ENCODE measurements at places on chromosomes 3 and 15.

DNA sequence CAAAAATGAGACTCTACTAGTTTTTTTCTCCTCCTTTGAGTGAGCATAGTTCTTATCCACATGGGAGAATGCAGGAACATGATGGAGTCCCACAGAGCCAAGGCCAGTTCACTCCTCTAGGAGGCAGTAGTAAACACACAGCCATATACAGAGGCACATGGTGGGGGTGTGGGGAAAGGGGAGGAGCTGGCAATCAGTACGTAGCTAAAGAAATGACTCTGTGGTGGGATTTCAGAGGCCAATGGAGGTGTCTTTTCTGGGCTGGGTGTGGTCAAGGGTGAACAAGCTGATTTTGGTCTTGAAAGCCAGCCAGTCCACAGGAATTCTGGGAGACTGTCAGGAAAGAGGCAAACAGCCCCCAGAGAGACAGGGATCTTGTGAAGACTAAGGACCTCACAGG lies 6.6 kb upstream of the RAB11A start:
- DNase-seq: no peak

DNA sequence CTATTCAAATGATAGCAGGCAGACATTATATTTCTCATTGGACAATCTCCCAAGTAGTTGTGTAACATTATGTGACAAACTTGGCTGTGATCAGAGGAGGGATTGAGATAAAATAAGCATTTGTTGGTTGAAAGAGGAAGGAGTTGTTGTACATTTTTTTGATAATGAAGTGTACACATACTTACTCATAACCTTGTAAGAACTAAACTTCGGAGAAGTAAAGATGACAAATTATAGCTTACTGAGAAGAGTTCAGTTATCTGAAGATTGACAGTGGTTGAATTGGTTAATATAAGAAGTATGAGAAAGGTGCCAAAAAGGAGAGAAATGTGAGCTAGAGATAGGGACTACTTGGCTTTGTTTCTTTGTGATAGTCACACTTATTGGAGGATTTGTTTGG lies 32.6 kb downstream of the STT3B start:
- no peak for DNase-seq

DNA sequence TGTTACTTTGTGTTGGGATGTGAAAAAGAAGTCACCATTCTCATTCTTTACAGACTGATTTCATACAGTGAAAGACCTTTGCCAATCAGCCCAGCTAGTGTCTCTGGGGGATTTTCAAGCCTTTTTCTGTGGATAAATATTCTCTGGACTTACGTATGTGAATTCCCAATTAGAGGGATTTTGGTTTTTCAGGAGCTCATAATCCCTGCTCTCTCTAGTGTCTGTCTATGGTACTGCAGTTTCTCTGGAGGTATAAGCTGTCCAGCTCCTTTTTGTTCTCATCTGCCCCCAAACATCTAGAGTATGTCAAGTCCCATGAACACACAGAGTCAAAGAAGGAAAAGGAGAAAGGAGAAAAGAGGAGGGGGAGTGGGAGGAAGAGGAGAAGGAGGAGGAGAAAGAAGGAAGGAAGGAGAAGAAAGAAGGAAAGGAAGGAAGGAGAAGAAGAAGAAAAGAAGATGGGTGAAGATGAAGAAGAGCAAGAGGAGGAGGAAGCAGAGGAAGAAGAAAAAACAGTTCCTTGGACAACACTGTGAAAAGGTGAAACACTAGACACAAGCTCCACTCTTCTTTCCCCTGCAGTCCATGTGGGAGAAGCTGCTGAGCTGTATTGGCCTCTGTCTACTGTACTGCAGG lies 218.6 kb downstream of the GREM1 start:
- DNase-seq: peak; percentile 28

- no peak for DNase-seq
Measured at GRCh38 chr3:76958861-76959260, 81.0 kb upstream of the ROBO2 start.

DNA sequence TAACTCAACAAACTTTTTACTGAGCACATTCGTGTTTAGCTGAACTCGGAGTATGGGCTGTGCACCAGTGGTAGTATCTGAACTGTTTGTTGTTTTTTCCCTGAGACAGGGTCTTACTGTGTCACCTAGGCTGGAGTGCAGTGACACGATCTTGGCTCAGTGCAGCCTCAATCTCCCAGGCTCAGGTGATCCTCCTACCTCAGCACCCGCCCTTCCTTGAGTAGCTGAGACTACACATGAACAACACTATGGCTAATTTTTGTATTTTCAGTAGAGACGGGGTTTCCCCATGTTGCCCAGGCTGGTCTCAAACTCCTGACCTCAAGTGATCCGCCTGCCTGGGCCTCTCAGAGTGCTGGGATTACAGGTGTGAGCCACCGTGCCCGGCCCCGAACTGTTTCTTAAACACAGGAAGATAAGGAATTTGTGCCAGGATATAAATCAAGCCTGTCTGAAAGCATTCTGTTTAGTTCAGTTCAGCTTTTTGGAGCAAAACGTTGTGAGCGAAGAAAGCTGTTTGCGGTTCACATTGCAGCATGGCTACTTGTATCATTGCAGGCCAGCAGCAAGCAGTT lies 40.4 kb upstream of the SKOR1 start:
- no peak for DNase-seq

DNA sequence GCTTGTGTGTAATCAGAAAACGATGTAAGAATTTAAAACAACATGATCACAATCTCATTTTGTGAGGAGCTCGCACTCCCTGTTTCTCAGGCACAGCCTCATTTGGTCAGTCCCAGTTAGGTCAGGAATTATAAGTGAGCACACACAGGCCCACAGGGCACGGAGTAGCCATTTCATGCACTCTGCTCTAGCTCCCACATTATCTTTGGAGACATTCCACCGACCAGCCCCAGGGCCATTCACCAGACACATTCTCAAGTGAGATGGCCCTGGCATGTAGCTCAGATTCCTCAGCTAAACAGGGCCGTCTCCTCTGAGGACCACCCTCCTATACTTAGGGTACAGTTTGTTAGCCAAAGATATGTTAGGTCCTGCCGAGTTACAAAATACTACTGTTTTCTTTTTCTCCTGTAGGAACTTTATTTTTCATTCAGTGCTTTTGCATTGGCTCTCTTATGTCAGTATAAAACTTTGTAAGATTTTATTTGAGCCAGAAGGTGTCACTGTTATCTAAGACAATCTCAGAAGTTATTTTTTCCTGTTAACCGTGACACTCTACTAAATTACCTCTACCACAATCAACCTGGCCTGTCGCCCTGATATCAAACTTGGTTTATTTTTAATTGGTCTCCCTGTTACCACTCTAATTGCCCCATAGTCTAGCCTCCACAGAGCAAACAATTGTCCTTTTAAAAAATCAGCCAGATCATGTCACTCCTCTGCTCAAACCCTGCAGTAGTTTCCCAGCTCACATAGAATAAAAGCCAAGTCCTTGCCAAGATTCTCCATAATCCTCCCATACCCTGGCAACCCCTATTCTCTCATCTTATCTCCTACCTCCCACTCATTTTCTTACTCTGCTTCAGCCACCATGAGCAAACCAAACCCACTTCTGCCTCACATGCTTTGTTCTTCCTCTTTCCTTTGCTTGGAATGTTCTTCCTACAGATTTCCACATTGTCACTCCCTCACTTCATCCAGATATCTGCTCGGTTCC lies 105.7 kb downstream of the PPP2R3A start:
- no peak for DNase-seq

DNA sequence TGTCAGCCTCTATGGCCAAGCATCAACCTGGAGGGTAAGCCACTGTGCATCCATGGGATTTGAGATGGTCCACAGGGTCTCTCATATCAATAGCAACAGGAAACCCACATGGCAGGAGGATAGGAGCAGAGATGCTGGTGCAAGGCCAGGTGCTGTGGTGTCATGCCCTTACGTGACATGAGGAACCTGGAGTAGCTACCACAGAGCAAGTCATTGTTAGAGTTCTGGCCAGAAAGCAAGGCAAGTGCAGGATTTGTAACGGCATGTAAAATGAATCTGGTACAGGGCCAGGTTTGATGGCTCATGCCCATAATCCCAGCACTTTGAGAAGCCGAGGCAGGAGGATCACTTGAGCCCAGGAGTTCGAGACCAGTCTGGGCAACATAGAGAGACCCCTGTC lies 14.8 kb upstream of the ZNF774 start:
- no peak for DNase-seq

GRCh38 chr3:43817825-43818224 lies 127.1 kb downstream of the ABHD5 start:
- DNase-seq: no peak

- no peak for DNase-seq
Measured at GRCh38 chr3:120192159-120192558, 92.9 kb downstream of the GPR156 start.

DNA sequence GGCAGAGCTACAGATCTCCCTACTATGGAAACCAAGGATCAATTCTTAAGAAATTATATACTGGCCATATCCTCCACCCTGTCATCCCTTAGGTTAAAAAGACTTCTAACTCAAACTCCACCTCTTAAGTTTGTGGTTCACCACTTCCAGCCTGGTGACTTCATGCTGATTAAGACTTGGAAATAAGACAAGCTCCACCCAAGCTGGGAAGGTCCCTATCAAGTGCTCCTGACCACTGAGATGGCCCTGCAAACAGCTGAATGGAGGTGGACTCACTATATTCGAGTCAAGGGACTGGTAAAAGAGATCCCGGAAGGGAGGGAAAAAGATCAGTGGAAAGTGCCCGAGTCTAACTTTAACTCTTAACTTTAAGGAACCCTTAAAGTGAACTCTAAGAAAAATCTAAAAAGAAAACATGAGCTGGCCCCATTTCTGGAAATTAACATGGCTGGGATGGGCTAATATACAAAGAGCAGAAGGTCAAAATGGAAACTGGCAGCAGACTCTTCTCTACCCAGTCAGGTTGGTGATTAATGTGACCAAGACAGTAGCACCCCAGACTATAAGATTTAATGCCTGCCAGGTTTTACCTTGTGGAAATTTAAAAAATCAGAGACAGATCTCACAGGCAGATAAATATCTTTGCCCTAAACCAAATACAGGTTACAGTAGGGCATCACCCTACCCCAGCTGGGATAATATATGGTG lies 43.9 kb downstream of the PPCDC start:
- no peak for DNase-seq

GRCh38 chr3:133986311-133986710 lies 43.4 kb downstream of the SLCO2A1 start:
- no peak for DNase-seq

DNA sequence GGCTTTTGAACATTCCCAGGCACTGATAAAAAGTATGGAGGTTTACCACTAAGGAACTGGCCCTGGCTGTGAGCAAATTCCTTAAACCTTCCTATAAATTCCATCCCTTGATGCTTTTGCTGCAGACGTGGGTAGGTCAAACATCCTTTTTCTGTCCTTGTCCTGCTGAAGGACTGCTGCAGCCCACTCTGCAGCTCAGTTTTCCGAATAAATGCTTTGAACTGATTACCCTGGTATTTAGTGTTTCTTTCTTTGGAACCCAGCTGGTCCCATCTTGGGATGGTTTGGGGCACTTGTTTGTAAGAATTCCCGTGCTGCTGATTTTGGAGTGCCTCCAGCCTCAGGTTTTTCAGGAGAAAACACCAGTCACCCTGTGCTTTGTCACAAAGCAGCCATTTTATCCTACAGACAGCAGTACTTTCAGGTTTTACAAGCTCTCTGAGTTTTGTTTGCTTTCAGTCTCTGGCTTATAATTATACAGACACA lies 815.9 kb downstream of the VGLL3 start:
- DNase-seq: no peak

DNA sequence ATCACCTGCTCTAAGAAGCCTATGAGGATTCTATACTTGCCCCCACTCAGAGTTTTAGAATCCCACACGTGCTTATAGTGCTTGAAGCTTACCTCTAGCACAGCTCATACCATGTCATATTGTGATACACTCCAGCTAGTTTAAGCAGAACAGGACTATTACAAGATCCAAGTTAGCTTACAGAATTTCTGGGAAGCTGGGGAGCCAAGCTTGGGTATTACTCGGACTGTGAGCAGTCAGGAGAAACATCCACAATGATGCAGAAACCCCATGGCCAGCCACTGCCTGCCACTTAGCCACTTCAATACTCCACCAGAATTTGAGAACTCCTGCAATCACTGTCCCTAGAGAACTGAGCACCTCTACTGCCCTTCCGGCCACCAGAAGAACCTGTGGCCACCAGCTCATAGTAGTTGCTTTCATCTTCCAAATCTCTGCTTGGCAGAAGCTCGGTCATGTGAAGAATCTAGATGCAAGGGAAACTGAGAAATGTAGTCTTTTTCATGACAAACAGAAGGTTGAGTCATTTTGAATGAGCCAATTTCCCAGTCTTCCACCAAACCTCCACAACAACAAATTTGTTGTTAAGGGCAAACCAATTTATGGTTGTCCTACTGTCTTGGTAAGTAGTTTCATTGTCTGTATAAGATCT lies 27.7 kb upstream of the SSR3 start:
- no peak for DNase-seq

- no peak for DNase-seq
Measured at GRCh38 chr3:62203152-62203551, 170.2 kb downstream of the FEZF2 start.

DNA sequence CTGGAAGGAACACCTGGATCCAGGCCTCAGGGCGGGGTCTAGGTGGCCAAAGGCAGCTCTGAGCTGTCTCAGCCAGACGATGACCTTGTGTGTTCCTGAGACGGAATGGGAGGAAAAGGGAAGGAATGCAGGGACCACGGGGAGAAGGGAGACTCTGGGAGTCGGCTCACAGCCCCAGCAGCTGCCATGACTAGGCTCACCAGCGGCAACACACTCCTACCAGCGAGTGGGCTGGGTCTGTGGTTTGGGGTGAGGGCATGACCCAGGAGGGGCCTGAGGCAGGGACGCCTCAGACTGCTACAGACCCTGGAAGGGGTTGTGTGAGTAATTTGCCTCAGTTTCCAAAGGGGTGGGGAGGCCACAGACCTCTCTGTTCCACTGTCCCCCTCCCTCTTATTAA lies 19.8 kb downstream of the IQSEC1 start:
- no peak for DNase-seq

- no peak for DNase-seq
Measured at GRCh38 chr3:131812433-131812832, 222.4 kb downstream of the CPNE4 start.

GRCh38 chr3:158810823-158811724 lies 9.2 kb downstream of the MFSD1 start:
- no peak for DNase-seq

DNA sequence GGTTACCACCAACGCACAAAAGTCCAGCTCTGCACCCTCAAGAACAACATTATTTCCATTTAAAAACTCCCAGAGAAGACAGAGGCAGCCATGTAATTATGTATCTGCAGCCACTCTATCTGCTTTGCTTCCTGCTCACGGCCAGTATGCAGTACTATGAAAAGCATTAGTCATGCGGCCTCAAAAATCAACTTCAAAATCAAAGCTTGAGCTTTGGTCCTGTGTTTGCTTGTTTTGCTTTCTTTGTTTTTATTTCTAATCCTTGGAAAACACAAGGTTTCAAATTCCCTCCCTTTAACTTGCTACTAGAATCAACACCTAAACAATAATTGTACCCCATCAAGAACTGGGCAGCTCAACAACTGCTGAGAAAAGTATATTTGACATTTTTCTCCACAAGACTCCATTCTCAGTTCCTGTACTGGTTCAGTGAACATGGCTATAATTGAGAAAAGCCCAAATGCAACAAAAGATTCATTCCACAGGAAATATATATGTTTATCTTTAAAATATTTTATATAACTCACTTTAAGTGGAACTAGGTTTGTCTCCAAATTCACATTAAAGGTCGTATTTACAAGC lies 37.6 kb downstream of the GBE1 start:
- no peak for DNase-seq

- no peak for DNase-seq
Measured at GRCh38 chr3:190122198-190122771, 1.6 kb upstream of the P3H2 start.
